Chondrocyte (in vitro differentiated cells): ENCODE measurements at places on chromosomes 1 and 21. TPM values are rescaled to one million over a fixed set of nuclear protein-coding genes. Genes with fewer than 3 reads are reported as not detected.

CLEC20A gene
- not detected in 3 replicates for total RNA-seq

CTTNBP2NL gene
- total RNA-seq: 52.2 to 58.7 TPM (median 52.4 TPM) in 3 replicates

DNA sequence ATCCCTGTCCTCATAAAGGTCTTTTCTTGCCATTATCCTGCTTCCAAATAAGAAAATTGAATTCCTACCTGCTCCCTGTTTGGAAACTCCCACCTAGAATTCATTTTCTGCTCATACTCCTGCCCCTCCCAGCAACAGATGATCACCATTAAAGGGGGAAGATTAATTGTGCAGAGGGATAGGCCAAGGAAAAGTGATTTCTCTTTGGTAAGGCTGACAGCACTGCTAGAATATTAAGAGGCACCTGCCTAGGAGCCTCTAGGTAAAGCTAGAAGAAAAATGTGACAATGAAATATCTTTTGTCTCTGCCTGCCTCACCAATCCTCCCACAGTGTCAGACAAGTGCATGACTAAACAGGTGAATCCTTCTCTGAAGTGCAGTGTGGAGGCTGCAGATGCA lies 77.0 kb upstream of the SPATA6 start:
- no peak for DNase-seq

DNA sequence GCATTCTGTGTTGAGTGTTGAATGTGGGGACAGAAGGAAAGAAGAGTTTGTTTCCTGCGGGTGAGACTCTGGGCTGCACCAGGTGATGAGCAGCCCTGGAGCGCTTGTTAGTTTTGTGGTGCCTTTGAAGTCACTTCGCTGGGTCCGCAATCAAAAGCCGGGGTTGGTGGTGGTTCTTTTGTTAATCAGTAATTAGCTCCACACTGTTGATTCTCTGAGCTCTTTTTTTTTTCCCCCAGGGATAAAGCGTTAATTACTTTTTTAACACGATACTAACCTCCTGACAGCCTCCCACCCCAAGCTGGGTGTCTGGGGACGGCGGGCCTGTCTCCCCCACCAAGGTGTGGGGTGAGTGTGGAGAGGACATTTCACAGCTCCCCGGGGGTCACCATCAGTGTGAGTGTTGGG lies 56.6 kb downstream of the AGPAT3 start:
- peak; percentile 59 for DNase-seq

DNA sequence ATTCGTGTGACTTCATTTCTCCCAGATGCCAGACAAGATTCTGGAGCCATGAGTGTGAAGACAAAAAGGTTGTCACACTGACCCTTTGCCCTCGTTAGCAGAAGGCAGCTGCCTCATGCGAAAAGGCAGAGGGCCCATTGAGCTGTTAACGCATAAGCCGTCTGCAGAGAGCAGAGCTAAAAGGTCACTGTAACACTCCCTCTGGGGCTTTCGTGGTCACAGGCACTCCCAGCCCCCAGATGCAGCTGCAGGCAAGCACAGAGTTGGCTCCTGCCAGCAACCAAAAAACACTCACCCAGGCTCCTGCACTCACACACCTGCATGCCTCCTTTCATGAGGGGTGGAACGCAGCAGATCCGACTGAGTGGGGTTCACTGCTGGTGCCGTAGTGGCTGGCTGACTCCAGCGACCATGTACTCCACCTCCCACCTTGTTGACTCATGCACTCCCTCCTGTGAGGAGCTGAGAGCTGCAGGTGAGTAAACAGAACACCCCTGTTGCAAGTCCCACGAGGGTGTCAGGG lies 287.5 kb downstream of the SMYD3 start:
- peak; percentile 60 for DNase-seq

DNA sequence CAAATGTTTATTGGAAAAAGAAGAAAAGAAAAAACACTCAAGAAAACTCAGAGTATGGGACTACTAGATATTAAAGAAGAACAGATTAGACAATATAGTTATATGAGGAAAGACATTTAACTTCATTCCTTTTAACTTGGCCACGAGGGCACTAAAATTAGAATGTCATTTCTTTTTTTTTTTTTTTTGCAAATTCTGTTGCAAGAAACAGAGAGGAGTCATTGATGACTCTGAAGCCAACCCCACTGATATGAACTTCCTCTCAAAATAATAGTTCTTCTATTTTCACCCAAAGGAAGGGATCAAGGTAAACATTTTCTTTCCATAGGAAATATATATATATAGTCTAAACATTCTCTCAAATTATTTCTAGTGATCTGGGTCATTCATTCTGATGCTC lies 24.6 kb upstream of the PEX19 start:
- DNase-seq: no peak

DNA sequence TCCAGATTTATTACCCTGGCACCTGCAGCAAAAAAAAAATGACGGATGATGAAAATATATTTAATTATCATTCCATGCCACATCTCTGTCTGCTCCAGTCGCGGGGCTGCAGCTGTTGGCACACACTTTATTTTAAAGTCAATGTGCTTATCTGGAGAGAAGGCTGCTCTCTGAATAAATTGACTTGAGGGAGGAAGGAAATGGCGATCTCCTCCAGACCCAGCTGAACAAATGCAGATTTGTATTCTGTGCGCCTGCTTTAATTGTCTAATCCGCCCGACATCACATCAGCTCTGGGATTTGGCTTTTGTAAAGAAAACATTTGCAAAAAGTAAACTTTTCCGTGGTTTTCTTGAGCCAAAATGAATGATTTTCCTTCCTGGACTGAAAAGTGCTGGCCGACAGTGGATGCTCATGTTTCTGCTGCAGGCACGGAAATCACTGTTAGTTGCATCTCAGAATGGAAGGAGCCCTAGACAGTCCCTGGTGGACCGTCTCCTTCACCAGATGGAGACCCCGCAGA lies 150.2 kb downstream of the CAMTA1 start:
- no peak for DNase-seq

DNA sequence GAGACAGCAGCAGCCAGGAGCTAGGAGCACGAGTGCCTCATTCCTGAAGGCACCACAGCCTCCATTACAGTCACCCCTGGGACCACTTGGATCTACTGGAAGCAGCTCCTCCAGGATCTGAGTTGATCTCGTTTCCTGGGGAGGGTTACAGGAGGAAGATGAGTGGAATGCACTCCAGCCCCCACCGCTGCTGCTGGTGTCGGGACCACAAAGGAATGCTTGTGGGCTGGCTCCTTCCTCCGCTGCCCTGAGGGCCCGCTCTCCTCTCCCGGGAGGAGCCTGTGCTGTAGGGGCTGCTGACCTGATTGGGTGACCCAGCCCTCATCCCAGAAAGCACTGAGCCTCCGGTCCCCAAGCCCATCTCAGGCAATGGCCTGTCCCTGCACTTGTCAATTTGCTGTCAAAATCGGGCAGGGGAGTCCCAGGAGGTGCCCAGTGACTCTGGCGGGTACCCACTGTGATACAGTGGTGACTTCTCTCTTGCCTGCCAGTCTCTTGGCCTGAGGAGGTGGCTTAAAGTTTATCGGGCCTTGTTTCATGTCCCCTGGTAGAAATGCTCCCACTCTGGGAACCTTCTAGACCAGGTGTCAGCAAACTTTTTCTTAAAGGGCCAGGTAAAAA lies 23.1 kb downstream of the IL10RB start:
- DNase-seq: no peak

PCBP3 gene
- total RNA-seq: 6.4 to 11.8 TPM (median 11.8 TPM) in 3 replicates

DNA sequence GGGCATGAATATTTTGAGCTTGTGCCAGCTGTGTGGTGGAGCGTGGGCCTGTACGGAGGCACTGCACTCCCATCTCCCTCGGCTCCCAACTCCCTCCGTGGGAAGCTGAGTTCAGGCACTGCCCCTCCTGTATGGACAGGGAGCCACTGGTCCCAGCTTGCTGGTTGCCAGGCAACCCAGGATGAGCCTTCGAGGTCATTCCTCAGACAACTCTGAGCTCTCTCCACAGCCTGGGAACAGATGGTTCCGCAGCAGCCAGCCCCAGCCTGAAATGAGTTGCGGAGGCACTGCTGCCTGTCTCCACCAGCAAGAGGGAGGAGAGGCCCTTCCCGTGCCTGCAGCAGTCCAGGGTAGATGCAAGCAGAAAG lies 58.4 kb upstream of the TENT5B start:
- DNase-seq: no peak

GPR25 gene
- total RNA-seq: not detected in 3 replicates

DNA sequence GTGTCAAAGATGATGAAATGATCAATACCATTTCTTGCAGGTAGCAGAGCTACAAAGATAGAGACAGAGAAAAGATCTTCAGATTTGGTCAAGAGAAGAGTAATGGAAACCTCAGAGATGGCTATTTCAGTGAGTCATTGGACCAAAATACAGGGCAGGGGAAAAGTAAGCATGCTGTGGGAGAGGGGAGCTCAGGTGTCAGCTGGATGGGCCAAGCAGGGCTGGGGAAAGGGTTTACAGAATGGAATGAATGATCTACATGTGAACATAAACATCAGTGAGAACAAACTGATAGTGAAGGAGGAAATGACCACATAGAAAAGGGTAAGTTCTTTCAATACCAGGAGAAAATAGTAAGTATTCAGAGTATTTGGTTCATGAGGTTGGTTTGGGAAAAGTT lies 61.4 kb upstream of the CNN3 start:
- DNase-seq: no peak

- no peak for DNase-seq
These were observed 9.4 kb upstream of the ELAPOR1 start for GRCh38 chr1:109104364-109105151.

DNA sequence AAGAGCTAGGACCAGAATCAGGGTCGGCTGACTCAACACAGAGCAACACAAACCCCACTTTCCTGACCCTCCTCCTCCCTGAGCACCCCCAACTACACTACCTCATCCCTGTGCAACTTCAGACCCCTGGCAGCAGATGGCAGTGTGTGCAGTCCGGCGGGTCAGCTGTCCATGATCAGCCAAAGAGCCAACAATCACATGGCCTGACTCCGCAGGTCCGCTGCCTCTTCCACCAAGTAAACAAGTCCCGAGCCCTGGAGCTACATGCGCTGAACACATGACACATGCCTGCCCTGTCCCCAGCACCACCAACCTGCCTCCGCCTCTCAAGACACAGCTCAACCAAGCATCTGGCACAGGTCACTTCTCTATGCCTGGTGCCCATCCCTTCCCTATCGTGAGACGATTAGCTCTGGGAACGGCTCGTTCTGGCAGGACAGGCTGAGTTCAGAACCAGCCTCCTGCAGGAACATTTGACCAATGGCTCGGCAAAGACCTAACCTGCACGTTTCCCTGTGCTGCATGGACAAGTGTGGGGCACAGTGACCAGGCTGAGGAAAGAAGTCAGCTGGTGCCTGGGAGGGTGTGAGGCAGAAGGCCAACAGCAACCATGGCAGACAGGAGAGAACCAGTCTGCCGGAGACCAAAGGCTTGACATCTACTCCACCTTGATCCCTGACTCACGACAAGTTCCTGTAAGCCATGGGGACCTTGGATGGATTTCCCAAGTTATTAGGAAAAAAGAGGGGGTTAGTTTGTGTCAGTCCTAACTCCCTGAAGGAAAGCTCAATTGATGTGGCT lies 60.3 kb downstream of the CD46 start:
- DNase-seq: no peak

DNA sequence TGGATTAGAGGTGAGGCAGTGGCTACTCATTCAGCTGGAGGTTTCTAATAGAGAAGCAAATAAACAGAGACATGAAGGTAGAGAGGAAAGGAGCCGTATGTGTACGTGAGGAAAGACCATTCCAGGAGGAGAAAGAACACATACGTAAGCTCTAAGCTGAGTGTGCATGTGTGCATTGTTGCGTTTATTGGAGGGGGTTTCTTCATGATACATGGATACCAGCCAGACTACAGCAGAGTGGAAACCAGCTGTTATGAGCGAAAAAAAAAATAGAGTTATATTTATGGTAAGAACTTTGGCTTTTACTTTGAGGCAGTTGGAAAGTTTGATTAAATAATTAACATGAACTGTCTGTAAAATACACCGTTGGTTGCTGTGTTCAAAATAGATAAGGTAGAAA lies 173.4 kb upstream of the RGS18 start:
- no peak for DNase-seq

LACTBL1 gene
- total RNA-seq: not detected in 3 replicates

GRCh38 chr1:36565576-36566501 lies 83.1 kb upstream of the CSF3R start:
- DNase-seq: peak; percentile 55

FAM78B gene
- total RNA-seq: 0.13 to 0.82 TPM (median 0.22 TPM) in 3 replicates

DNA sequence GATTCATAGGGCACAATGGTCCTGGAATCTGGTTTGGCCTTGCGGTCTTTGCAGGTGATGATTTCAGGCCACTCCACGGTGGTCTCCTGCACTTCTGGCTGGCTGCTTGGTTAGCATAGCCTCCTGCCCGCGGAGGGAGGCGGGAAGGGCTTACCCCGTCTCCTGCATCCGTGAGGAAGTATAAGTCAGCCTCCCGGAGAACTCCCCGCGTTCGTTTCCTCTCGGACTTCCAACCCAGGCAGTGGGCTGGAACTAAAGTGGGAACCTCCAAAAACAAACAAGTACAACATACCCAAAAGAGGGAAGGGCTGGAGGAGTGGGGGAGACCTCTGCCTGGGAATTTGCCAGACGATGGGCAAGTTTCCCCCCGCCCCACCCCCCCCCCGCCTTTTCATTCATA lies 939 bp upstream of the CCN1 start:
- no peak for DNase-seq

C1QTNF12 gene
- total RNA-seq: 1.3 to 2.1 TPM (median 1.7 TPM) in 3 replicates

DNA sequence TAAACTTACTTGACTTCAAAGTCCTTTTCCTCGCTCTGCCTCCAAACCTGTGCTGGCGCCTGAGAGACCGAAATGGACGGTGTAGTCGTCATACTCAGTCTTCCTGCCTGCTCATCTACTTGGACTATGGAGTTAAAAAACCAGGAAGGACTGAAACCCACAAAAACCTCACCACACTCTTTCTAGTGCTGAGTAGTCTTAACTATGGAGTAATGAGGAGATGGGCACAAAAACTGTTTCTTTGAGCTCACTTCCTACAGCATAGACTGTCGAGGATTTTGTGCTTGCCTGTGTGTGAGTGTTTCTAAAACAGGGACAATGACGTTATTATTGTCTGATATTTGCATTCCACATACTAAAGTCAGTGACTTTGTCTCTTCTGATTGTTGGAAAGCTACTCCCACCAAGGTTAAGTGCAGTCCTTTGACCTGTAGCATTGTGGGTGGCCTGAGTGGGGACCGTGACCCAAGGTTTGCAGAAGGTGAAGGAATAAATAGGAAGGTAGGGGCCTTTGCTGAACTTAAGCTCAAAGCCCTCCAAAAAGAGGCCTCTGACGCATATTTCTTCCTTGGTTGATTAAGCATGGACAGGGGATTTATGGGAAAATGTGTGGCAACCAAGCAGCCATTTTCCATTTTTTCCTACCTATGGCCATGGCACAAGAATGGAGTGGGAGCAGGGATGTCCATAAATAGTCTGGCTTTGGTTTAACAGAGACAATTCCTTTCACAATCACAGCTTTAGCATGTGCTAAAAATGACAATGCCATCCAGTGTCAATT lies 109.6 kb downstream of the ZBTB18 start:
- DNase-seq: no peak

DNA sequence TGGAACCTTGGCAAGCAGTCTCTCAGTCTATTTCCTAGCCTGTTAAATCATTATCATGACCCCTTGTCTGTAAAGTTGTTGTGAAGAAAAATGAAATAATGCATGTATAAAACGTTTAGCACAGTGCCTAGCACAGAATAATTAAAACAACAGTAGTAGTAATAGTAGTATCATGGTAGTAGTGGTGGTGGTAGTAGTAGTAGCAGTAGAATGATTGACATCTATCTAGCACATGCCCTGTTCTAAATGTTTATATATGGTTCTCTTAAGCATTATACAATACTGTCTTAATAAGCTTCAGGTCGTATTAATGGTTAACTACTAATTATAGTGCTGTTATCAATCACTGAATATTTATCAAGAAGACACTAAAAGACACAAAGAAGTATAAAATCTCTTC lies 46.7 kb downstream of the GPR3 start:
- DNase-seq: no peak
